Fibroblast of skin of scalp (primary cell): ENCODE measurements at places on chromosomes 5 and 9.

GRCh38 chr5:110032376-110032775 is 342.6 kb downstream of the MAN2A1 start:
- no peak for DNase-seq

DNA sequence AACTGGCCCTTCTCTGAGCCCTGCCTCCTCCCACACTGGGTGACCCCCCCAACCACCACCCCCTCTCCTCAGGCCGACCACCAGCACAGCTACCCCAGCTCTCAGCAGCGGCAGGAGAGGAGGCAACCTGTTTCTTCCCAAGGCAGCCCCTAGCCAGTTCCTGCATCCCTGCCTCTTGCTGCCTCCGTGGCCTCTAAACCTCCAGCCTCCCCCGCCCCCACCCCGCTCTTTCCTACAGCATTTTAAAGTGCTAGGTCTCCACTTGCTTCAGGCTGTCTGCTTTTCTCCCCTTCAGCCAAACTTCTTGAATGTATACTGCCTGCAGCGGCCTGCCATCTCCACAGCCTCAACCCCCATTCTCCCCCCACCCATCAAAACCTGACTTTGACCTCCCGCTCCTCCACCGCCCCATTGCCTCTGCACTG is 135.6 kb downstream of the DAB2IP start:
- no peak for DNase-seq

DNA sequence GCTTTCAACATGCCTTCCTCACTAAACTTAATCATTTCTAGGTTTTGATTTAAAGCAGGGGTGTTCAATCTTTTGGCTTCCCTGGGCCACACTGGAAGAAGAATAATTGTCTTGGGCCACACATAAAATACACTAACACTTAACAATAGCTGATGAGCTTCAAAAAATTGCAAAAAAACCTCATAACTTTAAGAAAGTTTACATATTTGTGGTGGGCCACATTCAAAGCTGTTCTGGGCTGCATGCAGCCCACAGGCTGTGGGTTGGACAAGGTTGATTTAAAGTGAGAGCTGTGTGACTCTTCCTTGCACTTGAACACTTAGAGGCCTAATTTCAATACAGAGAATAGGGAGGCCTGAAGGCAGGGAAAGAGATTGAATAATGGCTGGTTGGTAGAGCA is 598.3 kb downstream of the EFNA5 start:
- DNase-seq: peak; percentile 17

- no peak for DNase-seq
These were observed 611.1 kb downstream of the ACTL7B start for GRCh38 chr9:108244686-108245085.

GRCh38 chr5:179783128-179783527 is 10.7 kb upstream of the LTC4S start:
- DNase-seq: no peak

GRCh38 chr5:139027150-139027549 is 152.0 kb upstream of the LRRTM2 start:
- DNase-seq: no peak

DNA sequence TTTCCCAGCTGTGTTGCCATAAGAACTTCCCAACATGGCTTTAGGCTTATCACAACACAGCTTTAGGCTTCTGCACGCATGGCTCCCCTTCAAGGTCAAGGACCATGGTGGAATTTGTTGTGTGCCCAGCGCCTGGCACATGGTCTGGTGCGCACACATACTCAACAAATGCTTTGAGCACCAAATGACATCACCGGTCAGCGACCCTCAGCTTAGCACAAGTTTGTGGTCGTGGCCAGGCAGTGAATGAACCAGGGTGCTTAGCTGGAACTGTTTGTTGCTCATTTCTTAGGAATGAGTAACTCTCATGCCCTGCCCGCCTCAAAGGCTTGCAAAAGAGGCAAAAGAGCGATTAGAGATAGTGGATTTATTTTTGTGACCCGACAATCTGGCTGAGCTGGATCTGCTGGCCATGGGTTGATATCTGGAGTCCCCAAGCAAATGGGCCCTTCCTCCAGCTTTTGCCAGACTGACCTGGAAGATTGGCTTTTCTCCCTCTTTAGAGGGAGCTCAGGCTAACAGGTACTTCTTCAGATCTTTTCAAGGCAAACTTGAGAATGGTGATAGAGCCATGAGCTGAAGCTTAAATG is 58.9 kb downstream of the DAP start:
- DNase-seq: peak; percentile 81

GRCh38 chr5:14168144-14168792 is 25.1 kb downstream of the TRIO start:
- DNase-seq: no peak
